ENCODE measurements at places on chromosomes 2 and 18.
A peak's percentile ranks its signal among the peaks of the same experiment; 100 is the strongest.

DNA sequence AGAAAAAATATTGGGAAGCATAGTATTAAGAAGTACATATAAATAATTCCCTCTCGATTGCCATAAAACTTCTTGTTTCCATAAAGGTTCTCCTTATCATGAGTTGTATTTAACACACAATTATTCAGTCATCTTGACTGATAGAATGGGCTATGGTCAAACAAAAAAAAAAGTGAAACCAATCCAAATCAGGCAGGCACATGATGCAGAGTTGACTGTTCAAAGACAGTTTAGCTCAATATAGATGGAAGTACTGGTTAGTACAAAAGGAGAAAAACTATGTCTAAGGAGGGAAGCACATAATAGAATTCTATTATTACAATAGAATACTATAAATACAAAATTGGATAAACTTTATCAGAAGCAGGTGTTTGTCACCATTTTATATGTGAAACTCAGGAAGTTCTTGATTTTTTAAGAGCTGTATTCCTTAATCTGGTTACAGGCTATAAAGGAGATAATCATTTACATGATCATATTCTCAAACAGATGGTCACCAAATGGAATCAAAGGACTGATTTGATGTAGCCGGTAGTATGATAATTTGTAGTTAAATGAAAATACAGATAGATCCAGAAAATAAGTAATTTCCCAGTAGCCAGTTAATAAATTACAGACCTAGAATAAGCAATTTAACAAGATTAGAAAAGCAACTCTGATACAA, 18.2 kb upstream of the CALCRL start:
- no peaks in the 10 kb centered on the region for H3K36me3 ChIP-seq
- H3K27ac ChIP-seq = no peak overlapping the region
- no peaks in the 10 kb centered on the region for H3K4me1 ChIP-seq
- H3K4me3 ChIP-seq = no peak overlapping the region
- H3K27me3 ChIP-seq = no peaks in the 10 kb centered on the region
- no peak for DNase-seq

GRCh38 chr18:58348951-58349350, 279.9 kb downstream of the ALPK2 start:
- H3K4me1 ChIP-seq = no peaks in the 10 kb centered on the region
- H3K4me3 ChIP-seq = no peak overlapping the region

DNA sequence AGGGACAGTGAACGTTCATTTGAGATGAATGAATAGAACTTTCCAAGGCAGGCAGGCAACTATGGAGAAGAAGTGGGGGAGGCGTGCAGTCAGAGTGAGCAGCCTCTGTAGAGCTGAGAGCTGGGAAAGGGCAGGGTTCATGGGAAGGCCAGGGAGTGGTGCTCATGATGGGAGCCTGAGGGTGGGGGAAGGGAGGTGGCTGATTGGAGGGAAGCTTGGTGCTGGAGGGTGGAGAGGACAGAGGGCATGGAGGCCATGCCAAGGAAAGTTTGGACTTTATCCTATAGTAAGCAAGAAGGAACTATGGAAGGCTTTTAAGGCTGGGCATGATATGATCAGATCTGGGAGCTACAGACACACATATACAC, 47.6 kb upstream of the LGALSL start:
- H3K4me1 ChIP-seq = peaks cover 11% of the 10 kb centered on the region
- no peaks in the 10 kb centered on the region for H3K27me3 ChIP-seq
- no peak for DNase-seq
- no peaks in the 10 kb centered on the region for H3K36me3 ChIP-seq
- no peak overlapping the region for H3K27ac ChIP-seq

GRCh38 chr2:60557486-60557864, 4.0 kb upstream of the BCL11A start:
- peak overlapping the region; percentile 93 for H3K4me3 ChIP-seq
- no peak for DNase-seq
- H3K27ac ChIP-seq = peak overlapping the region; percentile 96
- no peaks in the 10 kb centered on the region for H3K36me3 ChIP-seq
